ENCODE measurements at places on chromosomes 11 and 22. TPM values are rescaled to one million over a fixed set of nuclear protein-coding genes. Genes with fewer than 3 reads are reported as not detected.

Gene OR8A1
- not detected for total RNA-seq

Gene GLB1L2
- not detected for total RNA-seq

Gene MYBPC3
- not detected for total RNA-seq

Gene STK33
- total RNA-seq: 6.6 TPM

Gene CRYBA4
- not detected for total RNA-seq

Gene NAALAD2
- total RNA-seq: not detected

Gene CCDC89
- 5.0 TPM for total RNA-seq

Gene BAD
- 32.0 TPM for total RNA-seq

Gene PRMT3
- 49.5 TPM for total RNA-seq

Gene C1QTNF5
- 0.85 TPM for total RNA-seq

Gene MOGAT2
- not detected for total RNA-seq

Data from SJCRH30 (cell line).